Esophagus squamous epithelium (tissue), 5 donors: ENCODE measurements at places on chromosomes 12 and 14.

DNA sequence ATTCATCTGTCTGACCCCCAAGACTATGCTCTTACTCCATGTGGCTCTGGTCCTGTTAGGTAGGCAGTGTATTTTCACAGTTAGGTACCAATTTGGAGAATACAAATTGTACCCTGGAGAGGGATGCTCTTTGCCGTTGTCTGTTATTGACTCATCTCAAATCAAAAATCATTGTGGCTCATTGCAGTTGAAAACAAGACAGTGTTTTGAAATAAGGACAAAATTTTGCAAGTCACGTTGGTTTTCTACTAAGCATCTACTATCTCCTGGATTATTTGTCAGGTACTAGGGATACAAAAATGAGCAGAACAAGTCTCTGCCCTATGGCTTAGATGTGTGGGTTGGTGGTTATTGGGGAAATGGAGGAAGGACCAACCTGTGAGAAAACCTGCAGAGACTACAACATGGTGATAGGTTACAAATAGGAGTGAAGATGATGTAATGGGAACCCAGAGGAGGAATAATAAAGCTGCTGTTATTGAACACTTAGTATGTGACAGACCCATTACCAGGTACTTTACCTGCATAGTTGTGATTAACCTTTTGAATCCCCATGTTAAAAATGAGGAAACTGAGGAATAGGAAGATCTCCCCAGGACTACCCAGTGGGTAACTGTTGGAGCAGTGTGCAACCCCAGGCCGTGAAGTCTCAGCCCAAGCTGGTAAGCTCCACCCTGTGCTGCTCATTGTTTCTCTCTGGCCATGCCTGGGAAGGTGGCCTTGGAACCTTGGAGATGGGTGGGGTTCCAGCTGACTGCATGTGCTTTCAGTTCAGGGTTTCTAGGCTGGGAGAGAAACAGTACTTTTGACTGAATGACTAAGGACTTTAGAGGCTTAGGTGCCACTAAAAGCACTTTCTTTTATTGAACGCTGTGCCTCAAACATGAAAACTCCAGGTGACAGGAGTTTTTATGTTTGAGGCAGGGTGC is 72.9 kb upstream of the SRSF5 start:
- DNase-seq = no peak

DNA sequence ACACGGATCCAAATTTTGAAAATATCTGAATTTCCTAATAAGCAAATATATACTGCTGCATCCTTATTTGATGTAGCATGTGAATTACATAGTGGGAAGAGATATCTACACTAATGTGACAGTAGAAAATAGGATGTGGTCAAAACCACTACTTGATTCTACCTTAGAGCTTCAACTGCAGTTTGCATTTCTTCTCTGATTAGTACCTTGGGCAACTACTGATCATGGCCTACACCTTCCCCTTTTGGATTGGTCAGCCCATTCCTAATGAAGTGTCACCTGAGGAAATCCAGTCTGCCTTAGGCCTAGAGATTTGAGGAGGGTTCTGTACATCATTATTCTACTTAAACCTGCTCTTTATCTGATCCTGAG is 10.7 kb downstream of the LLPH start:
- DNase-seq = no peak

DNA sequence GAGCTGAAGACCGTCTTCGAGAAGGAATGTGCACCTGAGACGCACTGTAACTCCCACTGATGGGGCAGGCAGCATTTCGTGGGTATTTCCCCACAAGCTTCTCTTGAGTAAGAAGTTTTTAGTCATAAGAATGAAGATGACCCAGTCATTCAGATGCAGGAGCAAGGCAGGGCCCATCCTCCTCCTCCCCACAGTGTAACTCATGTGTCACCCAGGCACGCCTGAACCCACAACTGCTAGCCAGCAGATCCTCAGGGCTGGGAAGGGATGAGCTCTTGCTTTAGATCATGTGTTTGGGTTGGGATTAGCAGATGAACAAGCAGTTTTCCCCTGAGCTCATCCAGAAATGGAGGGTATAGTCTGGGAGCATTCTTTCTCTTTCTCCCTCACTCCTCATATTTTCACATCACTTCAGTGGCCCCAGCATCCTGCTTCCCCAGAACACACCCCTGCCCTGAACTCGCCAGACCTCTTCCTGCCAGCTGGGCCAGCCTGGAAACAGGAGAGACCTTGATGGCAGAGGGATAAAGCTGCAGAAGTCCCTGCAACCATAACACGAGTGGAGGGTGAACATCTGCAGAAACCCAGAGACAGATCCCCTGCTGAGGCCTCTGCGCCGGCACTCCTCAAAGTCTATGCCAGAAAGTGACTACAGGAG is 73.3 kb downstream of the B4GALNT3 start:
- DNase-seq = no peak

DNA sequence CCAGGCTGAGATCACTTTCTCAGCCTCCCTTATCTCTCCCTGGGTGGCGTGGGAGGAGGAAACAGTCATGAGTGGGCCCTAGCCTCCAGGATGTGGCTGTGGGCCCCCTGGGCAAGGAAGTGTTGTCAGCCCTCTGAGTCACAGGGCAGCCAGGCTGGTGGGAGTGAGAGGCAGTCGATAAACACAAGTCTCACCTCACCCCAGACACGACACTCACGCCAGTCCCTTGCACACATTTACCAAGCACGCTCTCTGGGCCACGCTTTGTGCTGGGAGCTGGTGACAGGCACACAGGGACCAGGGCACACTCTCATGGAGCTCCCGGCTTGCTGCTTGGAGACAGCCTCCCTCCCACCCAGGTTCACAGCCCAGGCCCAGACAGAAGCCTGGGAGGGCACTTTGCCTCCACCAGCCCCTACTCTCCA is 1.9 kb upstream of the KRT79 start:
- no peak for DNase-seq

DNA sequence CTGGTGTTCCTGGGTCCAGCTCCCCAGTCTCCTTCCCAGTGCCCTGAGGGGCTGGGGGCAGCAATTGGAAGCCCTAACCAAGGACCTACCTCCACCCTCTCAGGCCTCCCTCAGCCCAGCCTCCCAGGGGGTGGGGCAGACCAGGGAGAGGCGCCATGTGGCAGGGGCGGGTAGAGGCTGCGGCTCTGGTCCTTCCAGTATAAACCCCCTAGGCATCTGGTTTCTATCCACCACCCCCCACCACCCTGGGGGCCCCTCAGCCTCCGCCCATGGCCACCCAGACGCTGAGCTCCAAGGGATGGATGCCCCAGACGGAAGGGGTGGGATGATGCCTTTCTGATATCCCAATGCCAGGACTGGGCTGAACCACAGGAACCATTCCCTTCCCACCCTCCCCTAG is 2.8 kb upstream of the SP7 start:
- no peak for DNase-seq

DNA sequence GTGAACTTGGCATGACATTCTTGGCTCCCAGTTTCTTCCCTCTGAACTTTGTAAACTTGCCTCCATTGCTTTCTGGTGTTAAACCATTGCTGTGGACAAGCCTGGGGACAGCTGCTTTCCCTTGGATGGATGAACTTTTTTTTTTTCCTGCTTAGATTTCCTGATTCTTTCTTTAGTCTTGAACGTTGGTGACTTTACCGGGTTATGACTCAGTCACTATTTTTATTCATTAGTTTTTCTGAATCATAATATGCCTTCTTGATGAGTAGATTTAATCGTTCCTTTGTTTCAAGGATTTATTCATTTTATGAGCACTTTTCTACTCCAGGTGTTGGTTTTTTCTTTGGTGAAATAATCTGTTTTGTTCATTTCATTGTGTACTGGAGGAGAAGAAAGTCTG is 155.0 kb upstream of the RTL1 start:
- DNase-seq = no peak

- DNase-seq = no peak
Observed at GRCh38 chr14:68781161-68782021, 11.5 kb downstream of the ZFP36L1 start.

DNA sequence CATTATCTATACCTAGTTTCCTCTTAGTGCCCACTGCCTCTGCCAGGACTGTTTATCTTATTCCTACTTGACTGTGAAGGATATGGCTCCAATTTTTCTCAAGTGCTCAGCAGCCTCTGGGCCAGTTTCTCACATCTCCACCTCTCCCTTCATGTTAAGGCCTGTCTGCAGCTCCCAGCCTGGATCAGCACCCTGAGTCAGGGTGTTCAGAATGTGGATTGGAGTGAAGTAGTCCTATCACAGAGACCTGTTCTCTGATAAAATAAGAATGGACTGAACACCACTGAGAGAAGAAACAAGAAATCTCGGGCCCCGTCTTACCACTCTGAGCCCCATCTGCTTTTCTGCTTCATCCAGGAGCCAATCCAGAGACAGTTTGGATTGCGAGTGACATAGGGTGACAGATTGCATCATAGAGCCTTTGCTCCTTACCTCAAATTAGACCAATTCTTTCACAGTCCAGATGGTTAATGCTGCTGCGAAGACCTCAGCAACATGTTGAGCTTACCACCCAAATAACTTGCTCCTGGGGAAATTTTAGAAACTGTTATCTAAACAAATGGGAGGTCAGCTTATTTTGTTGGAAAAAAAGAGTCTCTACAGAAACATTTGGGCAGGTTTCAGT is 473.1 kb downstream of the PDZRN4 start:
- no peak for DNase-seq

DNA sequence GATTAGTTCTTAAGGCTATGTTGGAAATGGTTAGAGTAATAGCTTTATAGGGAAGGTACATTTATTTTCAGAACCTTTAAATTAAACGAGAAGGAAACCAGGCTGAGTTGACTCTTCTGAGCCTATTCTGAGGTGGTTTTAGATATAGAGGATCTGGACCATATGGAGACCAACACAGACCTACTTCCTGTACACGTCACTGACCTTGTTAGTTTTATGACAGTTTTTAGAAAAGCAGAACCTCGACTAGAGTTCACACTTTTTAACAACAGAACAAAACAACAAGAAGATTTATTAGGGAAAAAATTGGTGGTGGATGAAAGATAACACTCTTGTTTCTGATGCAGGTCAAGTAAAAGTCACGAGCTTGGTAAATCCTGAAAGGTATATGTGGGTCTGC is 107.1 kb downstream of the NPAS3 start:
- no peak for DNase-seq

DNA sequence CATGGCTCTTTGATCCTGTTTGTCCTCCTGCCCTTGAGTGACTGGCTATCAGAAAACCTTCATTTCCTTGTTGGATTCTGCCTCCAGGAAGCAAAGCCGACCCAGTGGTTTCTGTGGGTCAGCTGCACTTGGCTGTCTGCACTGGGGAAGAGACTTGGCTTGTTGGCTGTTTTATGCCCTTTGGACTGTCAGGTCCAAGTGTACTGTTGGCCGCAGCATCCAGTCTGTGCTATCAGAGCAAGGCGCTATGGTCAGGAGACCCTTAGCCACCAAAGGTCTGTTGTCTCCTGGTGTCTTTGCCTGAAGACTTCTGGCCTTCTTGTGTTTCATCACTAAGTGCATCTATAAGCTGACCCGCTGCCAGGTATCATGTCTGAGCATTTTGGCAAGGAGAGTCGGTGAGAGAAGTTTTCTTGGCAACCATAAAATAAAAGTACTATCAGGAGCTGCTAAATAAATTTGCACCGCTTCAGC is 177.4 kb upstream of the HIF1A start:
- no peak for DNase-seq

GRCh38 chr12:6235906-6236640 is 35.9 kb downstream of the CD9 start:
- DNase-seq = no peak
